ENCODE measurements at places on chromosomes 1 and 21. TPM values are rescaled to one million over a fixed set of nuclear protein-coding genes. Genes with fewer than 3 reads are reported as not detected.

Gene ARHGEF10L
- polyA plus RNA-seq = 33.6 TPM

Gene WARS2
- 4.3 TPM for polyA plus RNA-seq

Gene C1orf105
- not detected for polyA plus RNA-seq

Gene IL19
- not detected for polyA plus RNA-seq

Gene CYYR1
- polyA plus RNA-seq = 18.9 TPM

Gene AMY1C
- not detected for polyA plus RNA-seq

Gene ATP1B1
- polyA plus RNA-seq = 10.1 TPM

Gene IQCC
- 2.5 TPM for polyA plus RNA-seq

Gene UTS2
- not detected for polyA plus RNA-seq

Gene ST6GALNAC3
- 4.9 TPM for polyA plus RNA-seq

Gene KRTAP11-1
- polyA plus RNA-seq = not detected

Gene EXO1
- 9.2 TPM for polyA plus RNA-seq

Gene AUNIP
- polyA plus RNA-seq = 15.4 TPM

Gene NOS1AP
- 2.4 TPM for polyA plus RNA-seq

Gene RAB25
- 117 TPM for polyA plus RNA-seq

Gene TSHB
- not detected for polyA plus RNA-seq

Gene SPRR2F
- polyA plus RNA-seq = 0.50 TPM

Gene MCM3AP
- 37.2 TPM for polyA plus RNA-seq

Gene LUZP1
- 14.0 TPM for polyA plus RNA-seq

Gene GFI1
- 0.08 TPM for polyA plus RNA-seq

Gene CHRNB2
- polyA plus RNA-seq = 3.4 TPM

Gene SLC5A3
- polyA plus RNA-seq = 2.4 TPM

Gene TMEM82
- polyA plus RNA-seq = 3.5 TPM

Gene PALMD
- not detected for polyA plus RNA-seq

Gene NBPF20
- polyA plus RNA-seq = 0.27 TPM

Gene JUN
- polyA plus RNA-seq = 6.6 TPM

Gene USH2A
- 0.02 TPM for polyA plus RNA-seq

Gene CR1
- 0.14 TPM for polyA plus RNA-seq

Gene TNFSF18
- not detected for polyA plus RNA-seq

Gene PLA2G2D
- polyA plus RNA-seq = not detected

Gene ETS2
- polyA plus RNA-seq = 10.4 TPM

Gene SMYD3
- 16.3 TPM for polyA plus RNA-seq

Gene ACP6
- 11.4 TPM for polyA plus RNA-seq

Gene RGSL1
- polyA plus RNA-seq = not detected

Gene KRTAP21-1
- not detected for polyA plus RNA-seq

Gene GCSAML
- polyA plus RNA-seq = not detected

Gene FCGR3B
- polyA plus RNA-seq = not detected

Gene GREM2
- polyA plus RNA-seq = 0.05 TPM

Gene KCNN3
- 4.5 TPM for polyA plus RNA-seq

Gene SEMA4A
- 10.6 TPM for polyA plus RNA-seq

Gene LMO4
- polyA plus RNA-seq = 98.7 TPM

Gene VANGL2
- 118 TPM for polyA plus RNA-seq

Gene HAO2
- polyA plus RNA-seq = not detected

Gene TMEM52
- 30.2 TPM for polyA plus RNA-seq

Gene SLC9A1
- polyA plus RNA-seq = 17.3 TPM

Gene CATSPER4
- 0.83 TPM for polyA plus RNA-seq

Gene LCE1C
- not detected for polyA plus RNA-seq

Gene NMNAT2
- 6.5 TPM for polyA plus RNA-seq

Gene PGBD5
- polyA plus RNA-seq = 16.3 TPM

Gene CRP
- not detected for polyA plus RNA-seq

Gene TIPRL
- polyA plus RNA-seq = 8.1 TPM

Gene KCNJ9
- polyA plus RNA-seq = 0.11 TPM

Gene SERBP1
- 220 TPM for polyA plus RNA-seq

Data from H1 (cell line).